ENCODE measurements at places on chromosomes 2 and 18.

- no peak for DNase-seq
Observed at GRCh38 chr2:46342566-46343315, 45.5 kb downstream of the EPAS1 start.

GRCh38 chr2:54524226-54524991 lies 68.3 kb downstream of the SPTBN1 start:
- no peak for DNase-seq

GRCh38 chr2:177474301-177474700 lies 81.7 kb downstream of the AGPS start:
- DNase-seq = no peak

DNA sequence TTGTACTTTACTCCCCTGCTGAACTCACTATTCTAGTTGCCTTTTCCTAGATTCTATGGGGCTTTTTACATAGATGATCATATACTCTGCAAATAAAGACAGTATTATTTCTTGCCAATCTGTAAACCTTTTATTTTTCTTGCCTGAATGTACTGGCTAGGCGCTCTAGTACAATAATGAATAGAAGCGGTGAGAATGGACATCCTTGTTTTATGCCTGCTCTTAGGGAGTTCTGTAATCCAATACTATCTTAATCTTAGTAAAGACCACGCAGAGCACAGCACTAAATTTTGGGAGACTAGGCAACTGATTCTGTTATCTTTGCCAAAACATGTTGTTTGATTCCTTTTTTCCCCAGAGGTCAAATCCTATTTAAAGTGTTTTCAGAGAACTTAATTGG lies 7.0 kb downstream of the KRCC1 start:
- DNase-seq = no peak

GRCh38 chr2:52036024-52036423 lies 1004.1 kb upstream of the NRXN1 start:
- no peak for DNase-seq

DNA sequence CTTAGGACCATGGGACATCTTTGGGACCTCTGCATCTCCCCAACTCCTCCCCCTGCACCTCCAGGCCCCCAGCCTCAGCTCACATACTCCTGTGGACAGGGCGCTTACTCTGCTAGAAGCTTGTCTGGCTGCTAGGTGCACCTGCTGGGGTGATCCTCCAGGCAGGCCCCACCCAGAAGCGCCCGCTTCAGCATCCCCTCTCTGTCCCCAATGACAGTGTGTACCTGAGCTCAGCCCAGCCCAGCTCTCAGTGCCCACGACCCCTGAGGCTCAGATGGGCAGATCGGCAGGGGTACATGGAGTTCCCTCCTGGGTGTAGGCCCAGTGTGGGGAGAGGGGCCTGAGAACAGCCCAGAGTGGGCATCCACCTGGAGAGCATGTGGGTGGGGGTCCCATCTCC lies 5.9 kb downstream of the TEKT4 start:
- no peak for DNase-seq

DNA sequence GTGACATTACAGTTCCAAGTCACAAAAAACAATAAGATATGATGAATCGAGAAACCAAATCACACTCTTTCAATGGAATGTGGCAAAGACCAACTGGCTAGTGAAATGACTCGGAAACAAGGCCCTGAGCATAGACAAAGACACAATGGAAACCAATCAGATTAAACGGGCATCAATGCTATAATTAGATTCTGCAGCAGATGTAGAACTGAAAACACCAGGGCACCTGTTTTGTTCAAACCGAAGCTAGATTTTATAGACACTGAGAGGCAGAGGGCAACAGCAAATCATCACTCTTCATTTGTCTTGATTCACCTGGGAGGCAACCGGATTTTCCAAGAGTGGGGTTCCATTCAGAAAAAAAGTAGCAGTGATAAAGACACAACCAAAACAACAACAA lies 92.8 kb upstream of the BARD1 start:
- DNase-seq = no peak

DNA sequence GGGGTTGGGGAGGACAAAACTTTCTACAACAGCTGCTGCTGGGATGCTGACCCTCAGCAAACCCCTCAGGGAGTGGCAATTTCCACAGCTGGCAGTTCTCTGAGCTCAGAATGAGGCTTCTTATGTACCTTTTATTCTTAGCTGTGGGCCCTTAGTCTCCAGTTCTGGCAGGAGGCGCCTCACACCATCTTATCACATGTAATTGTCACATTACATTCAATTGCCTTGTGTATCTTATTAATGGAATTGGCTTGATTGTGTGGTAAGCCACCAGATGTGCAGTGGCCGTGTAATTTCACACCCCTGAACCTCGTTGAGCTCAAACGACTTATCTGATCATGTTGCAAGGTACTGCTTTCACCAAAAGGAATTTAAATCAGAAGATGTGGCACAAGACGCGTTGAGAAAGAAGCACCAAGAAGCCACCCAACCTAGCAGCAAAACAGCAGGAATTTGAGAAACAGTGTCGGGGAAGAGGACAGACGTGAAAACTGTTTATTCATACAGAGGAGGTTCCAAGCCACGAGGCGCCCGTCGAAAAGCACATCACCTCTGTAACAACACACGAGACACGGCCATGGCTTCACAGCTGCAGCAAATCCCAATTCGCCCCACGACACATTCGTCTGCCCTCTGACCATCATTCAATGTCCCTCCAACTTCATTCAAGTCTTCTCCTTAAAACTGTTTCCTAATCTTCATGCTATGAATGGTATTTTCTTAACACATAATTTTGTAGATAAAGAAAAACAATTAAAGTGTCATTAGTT lies 53.6 kb upstream of the LPIN2 start:
- no peak for DNase-seq

GRCh38 chr2:157946919-157947557 lies 70.9 kb upstream of the ACVR1 start:
- no peak for DNase-seq

GRCh38 chr18:22868831-22869230 lies 64.3 kb upstream of the RBBP8 start:
- DNase-seq = no peak

GRCh38 chr2:178834086-178834485 lies 26.9 kb upstream of the TTN start:
- DNase-seq = no peak

DNA sequence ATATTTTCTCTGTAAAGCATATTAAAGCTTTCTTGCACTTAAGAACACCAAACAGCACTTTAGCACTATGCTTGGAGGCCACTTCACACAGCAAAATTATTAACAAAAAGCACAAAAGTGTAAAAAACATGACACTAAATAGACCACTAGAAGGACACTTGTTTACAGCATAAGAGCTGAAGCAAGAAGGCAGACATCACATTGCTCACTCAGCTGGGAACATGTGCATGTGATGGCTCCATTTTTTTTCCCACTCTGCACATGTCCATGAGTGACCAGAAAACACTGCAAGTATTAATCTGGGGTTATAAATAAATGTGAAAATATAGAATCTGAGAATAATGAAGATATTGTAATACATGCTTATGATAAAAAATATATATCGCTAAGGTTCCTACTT lies 103.1 kb upstream of the MAPRE2 start:
- DNase-seq = no peak

DNA sequence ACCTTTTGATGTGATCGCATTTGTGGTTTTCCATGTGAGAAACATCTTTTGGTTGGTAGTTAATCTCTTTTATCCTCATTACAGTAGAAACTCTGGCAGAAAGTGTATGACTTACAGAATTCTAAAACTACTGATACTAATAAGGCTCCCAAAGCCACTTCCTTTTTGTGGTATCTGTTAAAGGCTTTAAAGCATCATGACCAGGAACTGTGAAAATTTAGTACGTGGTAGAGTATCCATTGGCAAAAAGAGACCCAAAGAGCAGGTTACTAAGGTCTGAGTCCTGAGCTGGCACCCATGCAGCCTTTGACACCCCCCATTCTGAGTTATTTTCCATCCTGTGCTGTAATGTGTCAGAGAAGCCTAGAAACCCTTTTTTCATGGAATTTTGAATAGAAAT lies 94.5 kb downstream of the DPP4 start:
- no peak for DNase-seq

All from CD4-positive, alpha-beta T cell treated with Interferon gamma for 1 hour (primary cell).